ENCODE measurements at places on chromosomes 7 and 10. TPM values are rescaled to one million over a fixed set of nuclear protein-coding genes. Genes with fewer than 3 reads are reported as not detected.

- no peak for DNase-seq
Measured at GRCh38 chr10:79050896-79051555, 17.7 kb upstream of the ZMIZ1 start.

DNA sequence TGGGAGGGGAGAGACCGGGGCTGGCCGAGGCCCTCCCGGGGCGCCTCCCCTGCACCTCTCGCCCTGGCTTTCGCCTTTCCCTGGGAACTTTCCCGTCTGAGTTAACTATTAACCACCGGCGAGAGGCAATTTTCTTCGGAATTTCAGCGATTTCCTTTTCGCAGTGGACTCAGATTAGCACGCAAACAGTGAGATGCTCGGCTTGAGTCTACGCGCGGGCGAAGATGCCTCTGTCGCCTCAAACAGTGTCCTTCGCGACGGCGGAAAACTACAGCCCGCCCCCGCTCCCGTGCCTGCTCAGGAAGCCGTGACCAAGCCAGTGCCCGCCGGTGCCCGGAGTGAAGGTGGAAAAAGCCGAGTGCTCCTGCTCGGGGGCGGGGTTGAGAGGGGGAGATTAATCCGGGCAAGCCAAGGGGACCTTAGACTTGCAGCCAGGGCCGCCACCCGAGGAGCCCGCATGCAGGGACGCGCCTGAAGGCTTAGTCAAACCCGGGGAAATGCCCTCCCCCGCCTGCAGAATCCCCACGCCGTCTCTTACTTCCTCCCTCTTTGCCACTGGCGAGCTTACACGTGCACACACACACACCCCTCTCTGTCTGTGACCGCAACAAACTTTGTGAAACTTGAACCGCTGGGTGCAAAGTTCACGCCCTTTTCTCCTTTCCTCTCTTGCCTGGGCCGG, 14.5 kb upstream of the PAX2 start:
- no peak for DNase-seq

DNA sequence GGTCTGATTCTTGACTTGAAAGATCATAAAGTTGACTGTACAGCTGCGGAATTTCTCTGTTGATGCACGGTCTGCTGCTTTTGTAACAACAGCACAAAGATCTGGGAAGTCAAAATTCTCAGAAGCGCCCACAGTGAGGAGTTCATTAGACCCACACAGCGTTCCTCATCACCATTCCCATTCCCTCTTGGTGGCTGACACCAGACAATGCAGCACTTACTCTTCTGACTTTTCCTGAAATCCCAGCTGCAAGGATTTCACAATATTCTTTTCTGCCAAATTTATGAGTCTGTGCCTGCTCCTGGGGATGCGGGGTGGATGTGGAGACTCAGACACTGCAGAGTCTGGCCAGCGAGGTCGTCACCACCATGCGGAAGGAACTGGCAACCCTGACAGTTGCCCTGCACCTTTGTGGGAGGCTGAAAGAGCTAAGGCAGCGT, 233.9 kb downstream of the FANK1 start:
- DNase-seq, result peak; percentile 18

The TLL2 gene
- total RNA-seq, result not detected

- DNase-seq, result no peak
Measured at GRCh38 chr7:45646207-45646821, 72.1 kb downstream of the ADCY1 start.

GRCh38 chr10:46222364-46222935, 64.3 kb upstream of the ANTXRL start:
- no peak for DNase-seq

DNA sequence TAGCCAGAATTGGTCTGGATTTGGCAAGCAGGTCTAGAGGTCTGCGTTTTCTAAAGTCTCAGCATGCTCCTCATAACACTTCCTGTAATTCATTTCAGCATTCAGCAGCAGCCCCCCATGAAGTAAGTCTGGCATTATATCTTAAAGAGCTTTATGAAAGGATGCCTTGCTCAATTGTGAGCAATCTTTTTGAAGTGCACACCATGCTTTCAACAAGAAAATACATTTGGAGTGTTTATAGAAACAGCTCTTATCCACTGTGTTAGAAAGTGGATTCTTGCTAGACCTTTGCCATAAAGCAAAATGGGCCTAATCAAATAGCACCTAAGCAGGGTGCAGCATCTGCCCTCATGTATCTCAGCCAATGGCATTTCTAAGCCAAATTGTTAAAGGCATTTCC, 378.0 kb upstream of the AKR1E2 start:
- no peak for DNase-seq

The TMEM273 gene
- not detected for total RNA-seq

The TEX47 gene
- total RNA-seq, result not detected
